HuH-7 (cell line): ENCODE measurements at places on chromosomes 7 and 10.

GRCh38 chr7:121237601-121238000 is 91.2 kb upstream of the WNT16 start:
- no peak for DNase-seq

GRCh38 chr10:60170250-60170649 is 219.4 kb downstream of the ANK3 start:
- no peak for DNase-seq

DNA sequence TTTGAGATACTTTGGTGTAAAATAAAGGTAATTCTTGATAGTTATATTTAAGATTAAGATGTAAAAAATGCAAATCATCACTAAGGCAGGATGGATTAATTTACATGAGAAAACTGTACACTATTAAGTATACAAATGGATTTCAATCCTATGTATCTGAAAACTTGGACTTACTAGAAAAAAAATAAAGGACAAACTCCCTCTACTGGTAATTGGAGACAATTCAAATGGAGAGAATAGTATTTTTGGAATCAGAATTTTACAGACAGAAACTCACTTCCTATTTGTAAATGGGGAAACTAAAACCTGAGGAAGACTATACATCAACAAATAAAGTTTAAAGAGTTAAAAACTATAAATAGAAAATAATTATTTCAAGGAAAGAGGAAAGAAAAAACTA is 62.6 kb downstream of the CUL2 start:
- peak; percentile 32 for DNase-seq

DNA sequence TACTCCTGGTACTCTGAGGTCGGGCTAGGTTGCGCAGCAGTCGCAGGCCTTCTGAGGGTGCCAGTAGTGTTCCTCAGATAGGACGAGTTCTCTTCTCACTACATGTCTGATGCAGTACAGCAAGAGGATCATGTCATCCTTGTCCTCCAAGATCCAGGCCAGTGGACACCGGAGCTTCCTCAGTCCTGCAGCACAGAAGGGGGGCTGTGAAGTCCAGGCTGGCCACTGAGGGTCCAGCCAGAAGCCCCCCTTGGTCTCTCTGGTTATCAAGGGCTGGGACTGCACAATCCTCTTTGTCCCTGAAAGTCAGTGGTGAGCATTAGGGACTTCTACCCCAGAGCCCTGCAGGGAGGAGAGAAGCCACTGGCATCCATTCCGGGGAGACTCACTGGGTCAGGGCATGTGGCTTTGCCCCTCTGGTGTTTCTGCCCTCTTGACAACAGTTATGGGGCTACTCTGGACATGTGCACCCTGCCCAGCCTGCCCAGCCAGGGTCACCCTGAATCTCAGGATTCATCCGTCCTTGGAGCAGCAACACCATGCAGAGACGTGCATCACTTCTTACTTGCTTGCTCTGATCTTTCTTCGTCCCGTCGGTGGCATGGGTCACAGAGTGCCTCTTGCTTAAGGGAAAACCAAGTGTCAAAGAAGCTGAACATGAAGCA is 125.7 kb downstream of the ADCY1 start:
- DNase-seq, result no peak

DNA sequence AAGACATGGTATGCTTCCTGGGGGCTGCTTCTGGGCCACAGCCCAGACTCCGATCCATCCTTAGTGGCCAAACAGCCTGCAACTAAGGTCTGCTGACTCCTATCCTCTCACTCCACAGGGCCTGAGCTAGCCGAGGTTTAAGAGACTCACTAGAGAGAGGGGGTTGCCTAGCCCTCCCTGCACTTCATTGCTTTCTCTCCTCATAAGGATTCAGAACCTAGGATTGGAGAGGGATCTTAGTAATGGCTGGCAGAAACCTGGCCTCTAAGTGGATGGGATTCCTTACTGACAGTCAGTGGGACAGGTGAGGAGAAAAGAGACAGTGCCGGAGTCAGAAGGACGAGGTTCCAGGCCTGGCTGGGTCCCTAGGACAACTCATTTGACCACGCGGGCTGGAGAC is 8.2 kb upstream of the DDIT4 start:
- DNase-seq, result no peak

DNA sequence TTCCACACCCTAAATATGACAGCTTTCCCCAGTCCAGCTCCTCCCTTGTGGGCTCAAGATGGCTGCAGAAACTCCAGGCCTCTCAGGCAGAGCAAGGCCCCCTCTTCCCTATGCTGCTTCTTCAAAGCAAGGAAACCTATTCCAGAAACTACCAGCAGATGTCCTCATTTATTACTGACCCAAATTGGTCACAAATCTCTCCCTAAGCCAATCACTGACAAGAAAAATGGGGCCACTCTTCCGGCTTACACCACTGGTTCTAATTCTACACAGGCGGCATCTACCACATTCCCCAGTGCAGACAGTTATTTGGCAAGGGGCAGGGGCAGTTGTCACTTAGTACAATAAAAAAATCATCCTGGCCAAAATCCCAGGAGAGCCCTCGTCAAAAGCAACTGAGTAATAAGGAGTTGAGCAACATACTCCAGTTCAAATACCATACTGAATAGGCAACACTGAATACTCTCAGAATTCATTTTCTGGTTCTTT is 150.4 kb downstream of the SFMBT2 start:
- peak; percentile 28 for DNase-seq

DNA sequence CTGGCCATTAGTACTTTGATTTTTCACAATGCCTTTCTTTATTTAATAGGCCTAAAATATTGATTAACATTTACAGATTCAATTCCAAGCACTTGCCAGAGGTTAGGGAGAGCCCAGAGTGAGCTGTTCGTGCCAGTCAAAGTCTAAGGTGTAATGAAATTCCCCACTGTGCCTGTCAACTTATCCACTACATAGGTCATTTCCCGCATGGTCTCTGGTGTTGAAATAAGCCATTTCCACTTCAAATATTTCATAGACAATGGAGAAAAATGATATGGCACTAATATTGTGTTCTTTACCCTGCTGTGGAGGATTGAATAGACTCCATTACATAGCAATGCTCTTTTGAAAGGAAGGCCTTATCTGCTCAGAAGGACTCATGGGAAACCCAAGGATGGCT is 978.1 kb upstream of the CELF2 start:
- DNase-seq, result no peak

DNA sequence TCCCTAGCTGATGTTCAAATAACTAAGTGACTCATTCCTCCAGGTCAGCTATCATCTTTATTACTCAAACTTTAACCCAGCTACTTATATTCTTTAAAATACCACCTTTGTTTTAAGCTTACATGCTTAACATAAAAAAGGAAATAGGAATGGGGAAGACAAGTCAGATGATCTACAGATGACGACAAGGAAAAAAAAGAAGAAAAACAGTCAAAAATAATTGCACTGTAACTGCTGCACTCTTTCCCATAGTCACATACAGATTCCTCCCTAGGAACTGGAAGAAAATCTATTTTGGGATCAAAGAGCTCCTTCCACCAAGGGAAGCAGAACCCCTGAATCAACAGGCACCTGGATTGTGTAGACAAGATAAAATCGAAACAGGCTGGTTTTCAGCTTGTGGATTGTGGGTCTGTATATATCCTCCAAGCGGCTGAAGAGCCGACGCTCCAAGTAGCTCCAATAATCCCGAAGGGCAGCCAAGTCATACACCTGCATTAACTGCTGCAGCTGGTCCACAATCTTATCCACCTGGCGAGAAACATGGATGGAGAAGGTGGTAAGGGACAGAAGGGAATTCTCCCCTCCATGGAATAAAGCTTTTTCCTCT is 2.0 kb downstream of the WDR91 start:
- DNase-seq, result no peak

DNA sequence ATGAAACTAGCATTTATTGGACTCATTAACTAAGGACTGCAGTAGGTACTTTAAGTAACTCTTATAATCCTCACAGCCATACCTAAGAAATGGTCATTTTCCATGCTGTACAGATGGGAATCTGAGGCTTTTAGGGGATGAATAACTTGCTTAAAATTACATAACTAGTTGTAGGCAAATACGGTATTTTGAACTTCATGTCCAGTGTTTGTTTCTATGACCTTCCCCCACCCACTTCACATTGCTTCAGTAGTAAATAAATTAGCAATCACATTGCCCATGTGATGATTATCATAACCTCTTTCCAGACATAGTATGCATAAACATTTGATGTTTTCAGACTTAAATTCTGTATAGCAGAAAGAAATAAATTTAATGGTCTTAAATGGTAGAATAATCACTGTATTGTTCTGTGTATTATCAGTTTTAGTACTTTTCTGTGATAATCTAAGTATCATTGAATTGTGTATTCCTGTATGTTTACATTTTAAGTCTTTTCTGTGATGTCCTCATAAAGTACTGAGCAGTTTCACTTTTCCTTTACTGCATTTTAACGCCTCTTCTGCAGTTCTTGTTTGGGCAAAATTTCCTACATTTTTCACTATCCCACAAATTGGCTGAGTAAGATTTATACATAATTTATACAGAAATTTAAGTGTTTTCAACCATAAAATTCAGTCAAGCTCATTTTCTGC is 48.3 kb downstream of the ANKIB1 start:
- DNase-seq, result no peak

DNA sequence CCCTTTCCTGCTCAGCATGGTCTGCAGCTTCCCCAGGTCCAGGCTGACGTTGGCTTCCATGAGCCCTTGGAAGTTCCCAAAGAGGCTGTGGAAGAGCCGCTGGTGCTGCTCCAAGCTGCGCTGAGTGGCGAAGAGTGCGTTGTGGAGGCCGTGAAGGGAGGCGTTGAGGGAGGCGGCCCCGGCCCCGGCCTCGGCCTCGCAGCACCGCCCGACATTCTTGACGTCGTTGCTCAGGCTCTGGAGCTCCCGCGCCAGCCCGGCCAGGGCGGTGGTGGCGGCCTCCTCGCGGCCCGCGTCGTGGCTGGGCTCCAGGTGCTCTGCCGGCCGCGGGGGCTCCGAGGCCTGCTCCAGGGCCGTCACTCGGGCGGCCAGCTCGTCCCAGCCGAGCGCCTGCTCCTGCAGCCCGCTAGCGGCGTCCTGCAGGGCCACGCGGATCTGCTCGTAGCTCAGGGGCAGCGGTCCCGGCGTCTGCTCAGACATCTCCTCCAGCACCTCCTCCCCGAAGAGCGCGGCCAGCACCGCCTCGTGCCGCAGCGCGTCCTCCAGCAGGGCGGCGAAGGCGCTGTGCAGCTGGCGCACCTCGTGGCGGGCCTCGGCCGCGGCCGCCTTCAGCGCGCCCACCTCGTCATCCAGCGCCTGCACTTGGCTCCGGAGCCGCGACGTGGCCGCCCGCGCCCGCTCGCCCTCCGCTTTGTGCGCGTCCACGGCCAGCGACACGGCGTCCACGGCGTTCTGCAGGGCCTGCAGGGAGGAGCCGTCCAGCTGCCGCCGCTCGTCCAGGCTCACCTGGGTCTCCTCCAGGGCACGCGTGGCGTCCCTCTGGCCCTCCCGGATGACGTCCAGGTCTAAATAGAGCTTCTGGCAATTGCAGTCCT is 14.7 kb downstream of the MMRN2 start:
- DNase-seq, result no peak

GRCh38 chr7:135929722-135930141 is 47.4 kb downstream of the MTPN start:
- no peak for DNase-seq

DNA sequence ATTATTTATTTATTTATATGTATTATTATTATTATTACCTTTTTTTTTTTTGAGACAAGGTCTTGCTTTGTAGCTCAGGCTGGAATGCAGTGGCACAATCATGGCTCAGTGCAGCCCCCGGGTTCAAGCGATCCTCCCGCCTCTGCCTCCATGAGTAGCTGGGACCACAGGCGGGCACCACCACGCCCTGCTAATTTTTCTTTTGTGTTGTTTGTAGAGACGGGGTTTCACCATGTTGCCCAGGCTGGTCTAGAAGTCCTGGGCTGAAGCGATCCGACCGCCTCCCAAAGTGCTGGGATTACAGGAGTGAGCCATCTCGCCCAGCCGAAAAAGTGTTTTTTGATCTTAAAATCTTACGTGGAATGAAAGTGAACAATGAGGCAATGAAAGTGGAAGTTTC is 79.4 kb upstream of the C1GALT1 start:
- no peak for DNase-seq

DNA sequence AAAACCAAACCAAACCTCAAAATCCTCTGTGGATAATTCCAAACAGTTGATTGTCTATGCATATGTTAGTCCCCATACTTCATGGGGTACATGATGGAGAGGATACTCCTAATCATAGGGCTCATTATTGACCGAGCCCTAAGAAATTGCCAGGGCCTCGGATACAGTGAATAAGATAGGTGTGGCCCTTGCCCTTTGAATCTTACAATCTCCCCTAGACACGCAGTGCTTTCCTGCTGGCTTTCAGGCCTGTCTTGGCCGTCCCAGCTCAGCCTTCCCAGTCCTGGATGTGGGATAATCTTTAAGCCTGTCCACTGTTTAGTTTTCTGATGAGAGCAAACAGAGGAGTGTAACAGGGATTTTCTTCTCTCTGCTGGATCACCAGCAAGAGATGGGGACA is 161.8 kb downstream of the TMEM178B start:
- no peak for DNase-seq

DNA sequence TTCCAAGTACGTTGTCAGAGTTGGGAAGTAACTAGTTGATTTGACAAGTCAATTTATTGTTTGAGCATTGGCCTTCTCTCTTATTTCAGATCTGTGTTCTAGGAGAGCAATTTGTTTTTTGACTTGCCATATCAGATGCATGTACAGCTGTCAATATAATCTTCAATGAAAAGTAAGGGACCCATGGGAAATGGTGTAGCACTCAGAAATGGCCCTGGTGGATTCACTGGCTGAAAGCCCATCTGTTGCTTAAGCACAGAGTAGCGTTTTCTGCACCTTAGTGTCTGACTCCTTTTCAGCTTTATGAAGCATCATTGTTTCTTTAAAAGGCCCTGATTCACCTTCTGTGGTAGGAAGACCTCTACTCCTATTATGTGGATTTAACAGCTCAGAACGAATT is 10.2 kb downstream of the GARS1 start:
- DNase-seq, result no peak
